ENCODE measurements at places on chromosomes 5 and 9.

- no peak for DNase-seq
Observed at GRCh38 chr9:90078988-90079421, 474.2 kb downstream of the GADD45G start.

DNA sequence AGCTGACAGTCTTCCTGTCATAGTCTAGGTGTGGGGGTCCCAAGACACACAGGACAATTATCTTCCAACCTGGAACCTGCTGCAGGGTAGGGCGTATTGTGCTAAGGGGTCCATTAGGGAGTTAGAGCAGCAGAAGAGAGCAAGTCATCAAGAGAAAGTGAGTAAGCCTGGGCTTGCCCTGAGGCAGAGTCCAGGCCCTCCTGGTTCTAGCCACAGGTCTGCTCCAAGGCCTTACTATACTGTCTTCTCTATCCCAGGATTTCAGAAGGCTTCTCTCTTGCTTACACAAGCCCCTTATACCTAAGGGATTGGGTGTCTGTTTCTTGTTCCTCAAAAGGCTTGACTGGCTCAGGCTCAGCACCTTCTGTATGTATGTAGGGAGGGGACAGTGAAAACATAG is 7.7 kb downstream of the P4HA2 start:
- DNase-seq: no peak

DNA sequence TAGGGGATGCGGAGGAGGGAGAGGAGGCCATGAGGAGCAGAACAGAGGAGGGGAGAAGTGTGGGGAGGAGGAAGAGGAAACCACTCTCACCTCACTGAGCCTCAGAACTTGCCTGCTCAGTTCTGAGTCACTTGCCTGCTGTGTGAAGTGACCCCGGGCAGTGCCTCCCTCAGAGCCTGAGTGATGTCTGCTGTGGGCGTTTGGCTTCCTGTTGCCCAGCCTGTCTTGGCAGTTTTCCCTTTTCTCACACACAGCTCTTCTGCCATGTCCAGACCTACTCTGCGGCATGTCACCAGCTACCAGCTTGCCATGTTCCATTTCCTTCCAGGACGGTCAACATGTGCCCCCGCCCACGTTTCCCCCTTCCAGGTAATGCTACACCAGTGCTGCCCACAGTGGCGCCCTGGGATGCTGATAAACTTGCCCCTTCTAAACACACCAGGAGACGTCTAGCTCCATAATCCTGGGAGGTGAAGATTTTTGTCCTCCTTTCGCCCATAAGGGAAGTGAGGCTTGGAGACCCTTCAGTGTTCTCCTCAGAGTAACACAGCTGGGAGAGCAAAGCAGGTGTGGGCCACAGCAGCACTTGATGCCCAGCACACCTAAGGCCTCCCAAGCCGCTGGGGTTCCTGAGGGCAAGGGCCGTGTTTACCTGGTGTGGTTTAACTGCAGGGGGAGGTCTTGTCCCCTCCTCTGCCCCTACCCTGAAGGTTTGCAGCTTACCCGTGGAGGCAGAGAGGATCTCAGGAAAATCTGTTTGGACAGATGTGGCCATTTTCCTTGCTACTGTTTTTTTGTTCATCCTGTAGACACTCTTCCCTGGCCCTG is 63.8 kb upstream of the RNF130 start:
- DNase-seq: no peak

DNA sequence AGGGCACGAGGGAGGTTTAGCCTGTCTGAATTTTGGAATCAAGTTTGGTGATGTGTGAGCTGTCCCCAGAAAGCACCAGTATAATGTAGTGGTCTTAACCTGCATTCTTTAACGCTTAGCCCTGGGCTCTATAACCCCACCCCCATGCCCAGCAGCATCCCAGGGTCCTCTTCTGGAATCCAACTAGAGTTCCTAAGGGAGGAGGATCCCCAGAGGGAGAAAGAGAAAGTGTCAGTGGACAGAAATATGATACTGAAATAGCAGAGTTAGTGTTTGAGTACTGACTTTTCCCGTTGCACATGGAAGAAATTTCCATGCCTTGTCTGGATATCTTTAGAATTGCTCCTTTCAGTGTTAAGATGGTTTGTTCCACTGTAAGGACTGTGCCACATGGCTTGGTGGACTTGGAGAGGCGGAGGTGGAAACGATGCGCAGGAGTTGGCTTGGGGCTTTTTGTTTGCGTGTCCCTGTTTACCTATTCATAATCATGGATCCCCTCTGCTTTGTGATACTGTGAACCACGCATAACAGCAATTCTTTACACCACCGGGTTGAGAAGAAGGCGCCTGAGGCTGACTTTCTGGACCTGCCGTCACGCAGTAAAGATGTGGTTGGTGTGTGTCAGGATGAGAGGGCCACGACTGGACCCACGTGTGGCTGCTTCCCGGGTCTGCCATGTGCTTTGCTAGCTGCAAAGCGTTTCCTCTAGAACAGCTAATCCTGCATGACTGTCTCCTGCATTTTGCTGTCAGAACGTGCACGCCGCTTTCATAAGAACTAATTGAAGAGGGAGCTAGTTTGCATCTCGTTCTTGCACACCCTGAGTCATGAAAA is 142.3 kb downstream of the SMARCA2 start:
- DNase-seq: no peak

GRCh38 chr9:27925815-27926214 is 352.5 kb upstream of the C9orf72 start:
- DNase-seq: no peak

DNA sequence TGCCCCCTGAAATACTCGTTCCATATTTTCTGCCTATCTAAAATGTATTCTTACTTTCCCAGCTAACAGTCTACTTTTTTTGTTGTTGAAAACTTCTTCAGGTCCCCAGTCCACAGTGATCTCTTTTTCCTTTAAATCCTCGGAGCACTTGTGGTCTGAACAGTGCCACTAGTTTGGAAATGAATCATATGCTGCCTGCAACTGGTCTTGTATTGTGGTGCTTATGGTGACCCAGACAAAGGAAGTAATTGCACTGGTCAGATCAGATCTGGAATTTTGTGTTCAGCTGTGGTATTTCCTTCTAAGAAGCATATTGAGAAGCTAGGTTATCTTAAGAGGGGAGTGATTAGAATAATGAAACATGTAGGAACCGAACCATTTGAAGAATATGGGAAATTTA is 2.9 kb downstream of the UNC13B start:
- DNase-seq: no peak

DNA sequence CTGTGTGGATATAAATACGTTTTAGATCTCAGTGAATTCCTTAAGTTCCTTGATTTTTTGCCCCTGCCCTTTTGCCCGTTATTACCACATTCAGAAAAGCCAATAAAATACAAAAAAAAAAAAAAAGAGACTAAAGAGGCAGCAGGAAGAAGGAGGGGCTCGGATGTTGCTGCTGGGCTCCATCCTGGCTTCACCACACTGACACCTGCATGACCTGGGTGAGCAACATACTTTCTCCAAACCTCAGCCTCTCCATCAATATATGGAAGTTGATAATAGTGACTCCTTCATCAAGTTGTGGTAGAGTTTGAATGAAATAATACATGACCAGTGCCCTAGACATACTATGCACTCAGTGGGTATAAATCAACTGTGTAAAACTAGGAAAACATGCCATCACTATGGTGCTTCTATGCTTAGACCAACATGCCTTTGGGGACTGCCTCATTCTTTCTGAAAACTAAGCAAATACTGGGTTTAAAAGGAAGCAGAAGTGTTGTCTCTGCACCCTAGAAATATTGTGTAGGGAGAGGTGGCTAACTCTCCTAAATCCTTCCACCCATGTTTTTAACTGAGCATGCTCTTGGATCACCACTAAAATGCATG is 243.0 kb downstream of the PIK3R1 start:
- no peak for DNase-seq

DNA sequence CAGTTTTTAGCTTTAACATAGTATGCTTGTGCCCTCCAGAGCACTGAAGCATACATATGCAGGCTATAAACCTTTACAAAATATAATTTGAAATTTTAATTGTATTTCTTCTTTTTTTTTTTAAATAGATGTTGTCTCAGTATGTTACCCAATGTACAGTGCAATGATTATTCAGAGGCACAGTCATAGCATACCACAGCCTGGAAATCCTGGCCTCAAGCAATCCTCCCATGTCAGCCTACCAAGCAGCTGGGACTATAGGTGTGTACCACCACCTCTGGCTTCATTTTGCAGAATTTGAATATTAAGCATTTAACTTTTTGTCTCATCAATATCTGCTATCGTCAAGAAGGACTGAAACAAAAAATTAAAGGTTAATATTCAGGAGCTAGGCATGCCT is 16.9 kb upstream of the ZNF782 start:
- DNase-seq: no peak

- no peak for DNase-seq
Observed at GRCh38 chr5:21919414-21920022, 933.6 kb downstream of the CDH12 start.

- no peak for DNase-seq
Observed at GRCh38 chr5:147731431-147732290, 50.9 kb downstream of the JAKMIP2 start.

- no peak for DNase-seq
Observed at GRCh38 chr9:134984372-134985265, 66.9 kb upstream of the FCN1 start.

DNA sequence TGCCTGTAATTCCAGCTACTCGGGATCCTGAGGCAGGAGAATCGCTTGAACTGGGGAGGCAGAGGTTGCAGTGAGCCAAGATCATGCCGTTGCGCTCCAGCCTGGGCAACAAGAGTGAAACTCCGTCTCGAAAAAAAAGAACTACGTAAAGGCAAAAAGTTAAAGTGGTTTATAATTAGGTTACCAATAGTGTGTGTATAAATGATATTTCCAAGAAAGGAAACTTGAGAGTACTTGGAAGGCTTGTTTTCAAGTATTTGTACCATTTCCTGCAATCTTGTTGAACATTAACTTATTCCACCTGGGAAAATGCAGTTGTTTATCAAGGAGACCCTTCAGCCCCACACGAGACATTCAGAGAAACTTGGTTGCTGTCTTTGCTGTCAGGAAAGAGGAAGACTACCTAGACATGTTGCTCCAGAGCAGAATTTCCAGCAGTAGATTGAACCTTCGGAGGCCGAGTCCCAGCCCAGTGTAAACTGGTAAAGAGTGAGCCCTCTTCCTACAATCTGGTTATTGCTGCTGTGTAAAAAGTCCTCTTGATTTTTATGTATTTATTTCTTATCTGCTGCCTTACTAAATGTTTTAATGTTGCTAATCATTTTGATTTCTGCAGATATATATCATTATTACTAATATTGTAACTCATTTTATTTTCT is 30.1 kb downstream of the STXBP1 start:
- no peak for DNase-seq

GRCh38 chr5:102969641-102970040 is 150.3 kb downstream of the GIN1 start:
- DNase-seq: no peak

DNA sequence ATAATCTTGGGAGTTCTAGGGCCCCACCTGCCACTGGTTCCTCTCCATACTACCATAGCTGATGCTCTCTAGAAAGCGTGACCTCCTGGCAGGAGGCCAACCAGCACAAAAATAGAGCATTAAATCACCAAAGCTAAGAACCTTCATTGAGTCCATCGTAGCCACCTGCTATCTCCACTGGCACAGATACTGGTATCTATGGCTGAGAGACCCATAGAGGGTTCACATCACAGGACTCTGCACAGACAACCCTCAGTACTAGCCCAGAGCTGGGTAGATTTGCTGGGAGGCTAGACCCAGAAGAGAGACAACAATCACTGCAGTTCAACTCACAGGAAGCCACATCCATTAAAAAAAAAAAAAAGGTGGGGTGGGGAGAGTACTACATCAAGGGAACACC is 509.1 kb downstream of the DTWD2 start:
- no peak for DNase-seq

DNA sequence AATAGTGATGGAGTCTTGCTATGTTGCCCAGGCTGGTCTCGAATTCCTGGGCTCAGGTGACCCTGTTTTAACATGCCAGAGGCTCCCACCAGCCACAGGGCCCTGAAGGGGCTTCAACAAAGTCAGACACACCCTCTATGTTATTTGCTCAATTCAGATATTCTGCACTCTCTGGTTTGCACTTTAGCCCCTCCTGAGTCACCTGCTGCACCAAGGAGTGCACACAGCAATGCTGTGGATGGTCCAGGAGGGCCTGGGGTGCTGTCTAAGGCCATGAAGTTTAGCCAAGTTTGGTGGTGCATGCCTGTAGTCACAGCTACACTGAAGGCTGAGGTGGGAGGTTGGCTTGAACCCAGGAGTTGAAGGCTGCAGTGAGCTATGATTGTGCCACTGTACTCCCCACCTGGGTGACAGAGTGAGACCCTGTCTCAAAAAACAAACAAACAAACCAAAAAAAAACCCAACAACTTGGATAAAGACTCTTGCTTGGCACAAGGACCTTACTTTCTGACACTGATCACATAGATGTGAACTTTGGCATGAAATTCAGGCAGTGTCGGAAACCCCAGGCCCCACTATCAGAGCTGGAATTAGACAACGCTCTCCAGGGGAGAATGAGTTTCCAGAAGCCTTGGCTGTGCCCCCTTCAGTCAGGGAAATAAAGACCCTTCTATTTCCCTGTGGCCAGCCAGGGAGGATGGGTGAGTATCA is 39.7 kb upstream of the CDKN2AIPNL start:
- DNase-seq: no peak

DNA sequence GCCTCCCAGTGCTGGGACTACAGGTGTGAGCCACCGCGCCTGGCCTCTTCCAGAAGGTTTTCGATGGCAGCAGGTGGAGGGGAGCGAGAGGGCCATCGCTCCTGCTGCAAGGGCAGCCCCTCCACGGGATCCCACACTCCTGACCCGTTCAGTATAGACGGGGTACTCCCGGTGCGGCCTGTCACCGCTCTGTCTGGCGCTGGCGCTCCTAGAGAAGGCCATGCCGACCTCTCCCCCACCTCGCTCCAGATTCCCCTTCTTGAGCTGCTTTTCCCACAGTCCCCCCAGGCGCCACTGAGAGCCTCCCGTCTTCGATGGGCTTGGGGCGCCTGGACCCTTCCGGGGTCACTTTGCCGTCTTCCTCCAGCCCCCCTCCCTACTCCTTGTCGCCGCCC is 4.3 kb upstream of the SQSTM1 start:
- no peak for DNase-seq

DNA sequence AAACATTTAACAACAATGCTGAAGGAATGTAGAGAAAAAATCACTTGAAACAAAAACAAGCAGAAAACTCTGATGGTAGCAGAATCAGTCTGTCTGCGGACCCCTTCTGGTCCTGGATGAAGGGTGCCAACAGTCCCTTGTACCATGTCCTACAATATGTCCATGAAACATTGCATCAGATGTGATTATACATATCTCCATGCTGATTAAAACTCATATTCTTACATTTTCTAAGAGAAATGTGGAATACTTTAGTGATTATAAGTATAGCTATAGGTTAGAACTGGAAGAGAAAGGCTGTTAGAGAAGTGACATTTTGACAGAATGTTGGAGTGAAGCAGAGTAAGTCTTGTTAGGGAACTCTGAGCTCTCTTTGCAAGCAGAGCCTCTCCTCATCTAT is 286.1 kb downstream of the SH3GL2 start:
- DNase-seq: no peak

All from stimulated activated CD8-positive, alpha-beta memory T cell treated with anti-CD3 and anti-CD28 coated beads, Interleukin-4, amount 100 ng/mL, for 4 hours (primary cell).